ENCODE measurements at places on chromosomes 2 and 18.

- no peak for DNase-seq
Measured at GRCh38 chr2:17309741-17310339, 208.4 kb downstream of the RAD51AP2 start.

DNA sequence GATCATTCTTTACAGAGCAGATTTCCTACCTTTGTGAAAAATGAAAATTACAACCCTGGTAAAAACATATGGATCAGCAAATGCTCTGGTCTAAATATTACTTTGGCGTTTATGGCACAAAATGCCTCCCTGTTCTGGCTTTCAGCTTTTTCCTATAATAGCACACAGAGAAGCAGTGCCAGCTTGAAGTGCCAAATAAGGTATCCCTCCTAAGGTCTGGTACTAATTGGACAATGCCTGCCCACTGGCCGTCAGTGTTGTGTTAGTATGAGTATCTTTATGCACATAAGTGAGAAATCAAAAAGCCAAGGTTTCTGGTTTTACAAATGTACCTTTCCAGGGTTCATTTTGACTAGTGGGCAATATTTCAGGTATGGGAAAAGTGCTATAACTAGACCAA lies 1293.7 kb upstream of the FAM98A start:
- no peak for DNase-seq

- DNase-seq, result no peak
Measured at GRCh38 chr2:104755026-104755878, 98.7 kb upstream of the POU3F3 start.

DNA sequence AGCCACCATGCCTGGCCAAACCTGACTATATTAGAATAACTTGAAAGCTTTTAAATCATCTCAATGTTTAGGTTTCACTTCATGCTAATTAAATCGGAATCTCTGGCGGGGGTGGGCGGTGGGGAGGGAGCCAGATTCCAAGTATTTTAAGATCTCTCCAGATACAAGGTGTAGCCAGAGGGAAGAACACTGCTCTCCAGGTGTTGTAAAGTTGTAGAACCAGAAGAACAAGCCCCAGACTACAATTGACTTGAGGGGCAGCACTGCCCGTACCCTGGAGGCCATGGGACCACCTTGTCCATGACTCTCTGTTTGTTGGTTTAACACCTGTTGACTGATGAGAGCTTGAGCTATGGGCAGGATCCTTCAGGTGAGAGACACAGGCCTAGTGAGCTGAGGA lies 33.1 kb upstream of the GTF2A1L start:
- no peak for DNase-seq

- no peak for DNase-seq
Measured at GRCh38 chr2:202088777-202089176, 15.7 kb downstream of the KIAA2012 start.

GRCh38 chr2:46866770-46867246 lies 48.8 kb downstream of the MCFD2 start:
- no peak for DNase-seq

- DNase-seq, result no peak
Measured at GRCh38 chr18:26919627-26920026, 54.1 kb upstream of the AQP4 start.

- no peak for DNase-seq
Measured at GRCh38 chr18:10145546-10145945, 231.7 kb downstream of the VAPA start.

Measured in activated CD8-positive, alpha-beta memory T cell treated with anti-CD3 and anti-CD28 coated beads for 24 hours (primary cell).